ENCODE measurements at places on chromosomes 13 and 19.
A peak's percentile ranks its signal among the peaks of the same experiment; 100 is the strongest.

GRCh38 chr13:73450583-73450982, 391.8 kb downstream of the KLF5 start:
- DNase-seq: peak; percentile 24

DNA sequence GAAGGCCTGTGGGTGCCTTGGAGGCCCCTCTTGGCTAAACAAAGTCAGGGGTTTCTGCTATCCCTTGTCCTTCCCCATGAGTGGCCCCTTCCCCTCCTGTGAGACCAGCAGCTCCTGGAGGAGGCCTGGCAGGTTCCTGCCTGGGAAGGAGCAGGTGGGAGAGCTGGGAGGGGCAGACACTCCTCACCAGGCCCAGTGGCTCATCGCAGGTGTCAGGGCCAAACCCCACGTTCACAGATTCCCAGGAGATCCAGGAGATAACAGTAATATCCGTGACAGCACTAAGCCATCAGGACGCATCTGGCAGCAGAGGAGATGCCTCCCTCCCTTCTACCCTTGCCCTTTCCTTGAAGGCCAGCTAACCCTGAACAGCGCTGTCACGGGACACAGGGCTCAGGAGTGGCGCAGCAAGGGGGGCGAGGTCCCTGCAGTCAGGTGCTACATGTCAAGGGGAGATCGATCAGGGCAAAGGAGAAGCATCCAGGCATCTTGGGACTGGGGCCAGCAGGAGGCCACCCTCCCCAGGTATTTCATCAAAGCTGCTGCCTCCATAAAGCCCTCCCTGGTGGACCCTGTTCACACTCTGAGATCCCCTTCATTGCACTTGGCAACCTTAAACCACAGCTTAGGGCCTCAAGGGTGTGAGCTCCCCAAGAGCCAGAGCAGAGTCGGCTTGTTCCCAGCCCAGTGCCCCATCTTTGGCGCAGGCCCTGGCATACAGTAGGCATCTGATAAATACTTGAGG, 4.8 kb downstream of the CEBPA start:
- DNase-seq: no peak

DNA sequence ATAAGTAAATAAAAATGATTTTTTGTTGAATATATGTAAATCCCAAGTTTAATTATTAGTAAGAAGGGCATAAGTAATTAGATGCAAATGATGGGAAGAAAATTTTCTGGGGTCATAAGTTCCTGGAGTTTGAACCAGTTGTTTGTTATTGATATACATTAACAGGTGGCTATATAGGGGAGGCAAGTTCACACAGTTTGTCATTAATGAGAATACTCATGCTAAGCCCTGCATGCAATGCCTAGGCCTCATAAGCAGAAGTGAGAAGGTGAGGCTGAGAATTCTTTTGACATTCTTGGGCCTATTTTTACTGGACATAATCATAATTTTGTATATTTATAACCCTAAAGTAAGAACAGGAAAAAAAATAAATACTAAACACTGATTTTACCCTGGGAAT, 1210.7 kb upstream of the PCDH9 start:
- DNase-seq: no peak

DNA sequence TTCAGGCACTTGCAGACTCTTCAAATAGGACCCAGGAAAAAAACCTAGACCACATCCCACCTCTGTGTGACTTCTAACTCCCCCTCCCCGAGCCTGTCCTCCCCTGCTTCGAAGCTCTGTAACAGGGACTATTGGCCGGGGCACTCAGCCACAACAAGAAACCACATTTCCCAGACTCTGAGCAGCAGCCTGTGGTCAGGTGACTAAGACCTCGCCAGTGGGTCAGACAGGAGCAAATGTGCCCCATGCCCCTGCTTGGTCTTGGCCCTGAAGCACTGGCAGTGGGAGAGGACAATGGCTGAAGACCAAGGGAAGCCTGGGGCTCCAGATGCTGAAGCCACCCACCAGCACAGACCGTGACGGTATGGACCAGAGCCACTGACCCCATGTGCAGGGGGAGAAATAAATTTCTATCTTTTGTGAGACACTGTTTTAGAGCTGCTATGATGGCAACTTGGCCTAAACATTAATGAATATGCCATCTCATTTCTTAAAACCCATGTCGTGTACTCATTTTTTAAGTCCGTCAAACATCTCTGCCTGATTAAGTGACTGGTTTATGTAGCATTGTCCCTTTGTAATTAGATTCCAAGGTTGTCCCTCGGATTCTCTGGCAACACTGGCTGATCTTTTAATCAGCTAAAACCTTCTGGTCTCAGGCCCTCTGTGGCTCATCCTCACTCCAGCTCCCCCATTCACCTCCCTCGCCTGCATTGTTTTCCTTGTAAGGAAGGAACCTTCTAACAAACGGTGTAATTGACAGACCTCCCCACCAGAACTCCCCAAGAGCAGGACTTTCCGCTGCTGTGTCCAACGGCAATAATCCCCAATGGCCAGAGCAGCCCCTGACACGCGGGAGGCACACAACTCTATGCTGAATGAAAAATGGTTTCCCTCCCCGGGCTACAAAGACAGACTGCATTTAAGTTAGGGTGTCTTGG, 98.4 kb downstream of the STK24 start:
- peak; percentile 83 for DNase-seq

GRCh38 chr13:72884101-72884500, 102.2 kb downstream of the PIBF1 start:
- DNase-seq: no peak

GRCh38 chr13:109749365-109749764, 37.0 kb downstream of the IRS2 start:
- DNase-seq: no peak

GRCh38 chr19:16045171-16045570, 31.1 kb upstream of the TPM4 start:
- DNase-seq: no peak

GRCh38 chr13:99347911-99348451, 40.8 kb upstream of the GPR183 start:
- no peak for DNase-seq

GRCh38 chr13:31631071-31631470, 108.3 kb upstream of the RXFP2 start:
- peak; percentile 48 for DNase-seq

All from M059J (cell line).